Activated T-helper 9 cell treated with anti-CD3 and anti-CD28 coated beads, Interleukin-2, amount 50 U/mL, for 16 hours (primary cell): ENCODE measurements at places on chromosomes 6 and 20.

- DNase-seq = no peak
Measured at GRCh38 chr6:151481786-151482185, 12.0 kb upstream of the CCDC170 start.

GRCh38 chr6:162063666-162064065 lies 663.9 kb downstream of the PRKN start:
- no peak for DNase-seq

- no peak for DNase-seq
Measured at GRCh38 chr6:166496460-166496859, 90.0 kb downstream of the RAMACL start.

DNA sequence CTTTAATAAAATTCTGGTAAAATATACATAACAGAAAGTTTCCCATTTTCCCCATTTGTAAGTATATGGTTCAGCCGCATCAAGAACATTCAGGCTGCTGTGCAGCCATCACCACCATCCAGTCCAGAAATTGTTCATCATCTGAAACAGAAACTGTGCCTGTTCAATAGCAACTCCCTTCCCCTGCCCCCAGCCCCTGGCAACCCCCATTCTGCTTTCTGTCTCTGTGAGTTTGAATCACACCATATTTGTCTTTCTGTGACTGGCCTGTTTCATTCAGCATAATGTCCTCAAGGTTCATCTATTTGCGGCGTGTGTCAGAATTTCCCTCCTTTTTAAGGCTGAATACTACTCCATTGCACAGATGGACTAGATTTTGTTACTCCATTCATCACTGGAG lies 19.1 kb downstream of the VSTM2L start:
- no peak for DNase-seq

- DNase-seq = no peak
Measured at GRCh38 chr6:38027685-38028373, 208.3 kb downstream of the ZFAND3 start.

DNA sequence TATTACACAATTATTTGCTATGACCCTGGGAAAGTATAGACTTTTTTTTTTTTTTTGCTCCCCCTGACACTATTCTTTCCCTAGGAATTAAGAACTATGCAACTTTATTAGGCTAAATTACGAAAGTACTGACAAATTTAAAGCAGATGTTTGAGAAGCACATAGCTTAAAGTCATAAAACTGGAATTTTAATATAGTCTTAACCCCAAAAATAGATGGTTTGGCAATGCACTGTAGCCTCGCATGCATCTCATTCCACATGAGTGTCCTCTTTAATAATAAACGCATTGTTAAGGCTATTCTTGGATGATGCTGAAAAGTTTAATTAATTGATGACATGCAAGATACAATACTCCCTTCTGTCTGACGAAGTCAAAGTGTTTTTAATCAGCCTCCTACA lies 49.3 kb downstream of the TBC1D7 start:
- no peak for DNase-seq

- no peak for DNase-seq
Measured at GRCh38 chr6:89763550-89763949, 56.0 kb downstream of the MDN1 start.

- DNase-seq = no peak
Measured at GRCh38 chr20:37681384-37682112, 12.3 kb upstream of the CTNNBL1 start.

DNA sequence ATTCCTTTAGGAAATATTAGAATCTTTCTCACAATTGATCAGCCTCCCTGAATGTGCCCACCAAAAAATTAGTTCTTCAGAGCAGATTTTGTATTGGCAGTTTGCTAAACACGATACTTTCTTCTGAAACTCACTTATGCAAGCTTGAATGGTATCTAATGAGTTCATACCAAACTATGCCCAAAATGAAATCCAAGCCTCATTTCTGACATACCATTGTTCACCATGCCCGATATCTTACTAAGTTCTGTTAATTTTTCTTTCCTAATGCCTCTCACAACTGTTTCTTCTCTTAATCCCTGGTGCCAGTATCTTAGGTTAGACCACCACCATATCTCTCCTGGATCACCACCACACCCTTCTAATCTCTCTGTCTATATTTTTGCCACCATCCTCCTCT lies 755.9 kb downstream of the KIF16B start:
- no peak for DNase-seq

- DNase-seq = no peak
Measured at GRCh38 chr6:108596956-108597355, 36.2 kb downstream of the FOXO3 start.

GRCh38 chr6:139713900-139714506 lies 339.6 kb upstream of the CITED2 start:
- no peak for DNase-seq

DNA sequence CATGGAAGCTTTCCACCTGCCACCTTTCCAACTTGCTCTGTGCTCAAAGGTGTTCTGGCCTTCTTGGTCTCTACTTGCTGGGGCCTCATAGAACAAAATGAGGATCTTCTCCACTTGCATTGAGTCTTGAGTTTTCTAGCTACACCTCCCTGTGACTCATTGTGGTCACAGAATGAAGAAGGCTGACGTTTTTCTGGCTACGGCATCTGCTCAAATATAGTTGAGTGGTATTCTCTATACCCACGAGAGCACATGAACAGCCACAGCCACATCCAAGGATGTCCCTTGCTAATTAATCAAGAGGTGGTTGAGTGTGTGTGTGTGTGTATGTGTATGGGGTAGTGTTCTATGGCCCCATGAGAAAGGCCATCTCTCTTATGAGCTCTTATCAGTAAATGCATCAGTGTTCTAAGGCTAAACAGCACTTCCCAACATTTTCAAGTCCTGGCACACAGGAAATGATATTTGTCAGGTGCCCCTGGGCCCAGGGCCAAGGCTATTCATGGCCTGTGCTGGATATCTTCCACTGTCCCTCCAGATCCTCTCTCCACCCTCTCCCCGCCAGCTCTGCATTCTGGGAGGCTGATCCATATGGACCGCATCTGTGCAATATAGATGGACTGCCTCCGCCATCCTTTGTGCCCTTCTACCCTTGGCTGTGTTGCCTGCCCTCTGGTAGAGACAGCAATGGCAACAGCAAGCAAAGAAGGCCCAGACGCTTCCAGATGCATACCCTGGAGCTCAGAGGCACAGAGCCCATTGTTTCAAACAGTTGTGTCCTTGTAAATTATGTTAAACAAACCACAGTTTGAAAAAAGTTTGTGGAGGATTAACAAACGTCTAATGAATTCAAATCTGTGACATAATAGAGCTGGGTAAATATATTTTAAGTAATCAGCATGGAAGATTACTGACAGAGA lies 150.2 kb downstream of the LRFN2 start:
- no peak for DNase-seq

DNA sequence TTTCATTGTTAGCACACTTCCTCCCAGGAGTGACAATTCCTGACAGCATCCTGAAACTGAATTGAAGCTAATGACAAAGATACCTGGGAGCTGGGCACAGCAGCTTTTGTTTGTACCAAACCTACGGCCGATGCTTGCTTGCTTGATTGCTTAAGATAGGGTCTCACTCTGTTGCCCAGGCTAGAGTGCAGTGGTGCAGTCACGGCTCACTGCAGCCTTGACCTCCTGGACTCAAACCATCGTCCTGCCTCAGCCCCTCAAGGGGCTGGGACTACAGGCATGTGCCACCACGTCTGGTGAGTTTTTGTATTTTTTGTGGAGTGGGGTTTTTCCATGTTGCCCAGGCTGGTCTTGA lies 84.7 kb upstream of the SCP2D1 start:
- no peak for DNase-seq

DNA sequence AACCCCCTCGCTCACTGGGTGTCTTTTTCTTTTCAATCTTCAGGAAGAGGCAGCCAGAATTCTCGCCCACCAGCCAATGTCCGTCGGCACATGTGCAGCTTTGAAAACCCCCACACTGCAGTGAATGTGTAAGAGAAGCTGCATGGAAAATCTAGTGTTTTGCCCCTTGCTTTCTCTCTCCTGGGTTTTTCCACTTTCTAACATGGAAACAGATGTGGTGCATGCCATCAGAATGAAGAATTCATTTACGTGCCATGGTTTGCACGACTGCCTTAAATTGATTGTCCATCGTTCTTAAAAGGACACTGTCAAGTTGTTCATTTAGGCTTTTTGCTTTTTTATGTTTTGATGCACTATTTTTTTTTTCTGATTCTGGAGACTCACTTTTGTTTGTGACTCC lies 117.1 kb upstream of the RAB32 start:
- DNase-seq = no peak

DNA sequence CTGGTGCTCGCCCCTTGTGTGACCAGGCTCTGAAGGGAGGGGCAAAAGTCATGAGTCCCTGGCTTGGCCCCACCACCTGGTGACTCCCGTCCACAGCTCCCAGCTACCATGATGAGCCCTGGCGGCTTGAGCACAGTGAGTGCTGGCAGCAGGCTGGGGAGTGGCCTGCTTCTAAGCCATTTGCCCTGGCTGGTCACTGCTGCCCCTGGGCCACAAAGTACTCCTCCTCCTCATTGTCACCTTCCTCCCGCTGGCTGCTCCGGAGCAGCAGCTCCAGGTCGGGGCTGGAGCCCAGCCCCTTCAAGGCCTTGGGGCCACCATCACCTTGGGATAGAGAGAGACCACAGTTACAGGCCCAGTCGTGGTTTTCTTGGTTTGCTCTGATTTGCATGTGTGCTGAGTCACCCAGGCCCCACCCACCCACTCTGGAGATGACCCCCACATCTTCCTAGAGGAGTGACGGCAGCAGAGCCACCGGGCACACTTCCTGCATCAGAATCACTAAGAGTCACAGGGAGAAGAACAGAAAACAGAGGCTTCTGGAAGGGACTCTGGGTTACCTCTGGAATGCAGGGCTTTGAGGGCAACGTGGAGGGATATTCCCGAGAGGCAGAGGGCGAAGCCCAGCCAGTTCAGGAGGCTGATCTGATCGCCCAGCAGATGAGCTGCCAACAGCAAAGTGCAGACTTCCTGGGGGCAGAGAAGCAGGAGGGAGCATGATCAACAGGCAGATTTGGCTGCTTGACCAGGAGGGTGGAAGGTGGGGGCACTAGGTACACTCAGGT lies 42.1 kb upstream of the CDH22 start:
- DNase-seq = no peak

- DNase-seq = no peak
Measured at GRCh38 chr6:18663011-18663410, 275.9 kb downstream of the RNF144B start.

DNA sequence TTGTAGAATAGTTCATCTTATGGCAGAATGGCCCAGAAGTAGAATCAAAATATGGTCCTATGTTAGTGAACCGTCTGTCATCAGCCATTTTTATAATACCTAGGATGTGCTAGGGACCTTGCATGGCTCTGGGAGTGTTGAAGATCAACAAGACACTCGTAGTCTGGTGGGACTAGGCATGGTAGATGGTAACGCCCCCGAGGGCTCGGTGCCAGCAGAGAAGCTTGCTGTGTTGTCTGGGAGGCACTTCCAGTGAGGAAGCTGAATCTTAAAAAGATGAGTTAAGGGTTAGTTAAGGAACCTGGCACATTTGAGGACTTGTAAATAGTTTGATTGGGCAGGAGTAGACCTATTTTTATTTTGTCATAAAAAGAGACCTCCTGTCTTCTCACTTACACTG lies 82.4 kb downstream of the MAP3K4 start:
- no peak for DNase-seq

GRCh38 chr6:3535776-3536435 lies 79.1 kb upstream of the SLC22A23 start:
- no peak for DNase-seq
